Stimulated activated CD8-positive, alpha-beta memory T cell treated with anti-CD3 and anti-CD28 coated beads, Interleukin-2, amount 100 ng/mL, for 1 hour (primary cell): ENCODE measurements at places on chromosomes 5 and 9.

GRCh38 chr5:33330426-33330825 is 110.3 kb upstream of the TARS1 start:
- DNase-seq, result no peak

DNA sequence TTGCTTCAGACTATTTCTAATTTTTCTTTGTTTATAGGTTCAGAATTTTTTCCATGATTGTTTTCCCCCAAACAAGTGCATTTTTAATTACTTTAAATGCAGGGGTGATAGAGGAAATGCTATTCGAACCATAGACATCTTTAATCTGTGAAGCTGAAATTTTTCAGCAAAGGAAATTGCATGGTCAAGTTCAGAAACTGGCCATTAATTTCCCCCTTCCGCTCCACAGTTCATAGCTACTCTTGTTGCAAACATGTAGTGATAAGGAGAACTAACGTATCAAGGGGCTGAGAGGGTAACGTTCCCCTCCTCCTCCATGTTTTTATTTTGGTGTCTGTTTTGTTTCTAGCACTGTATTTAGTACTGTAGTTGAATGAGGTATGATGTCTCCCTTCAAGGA is 3.4 kb upstream of the ROPN1L start:
- no peak for DNase-seq

GRCh38 chr9:128242828-128243214 is 33.0 kb downstream of the GOLGA2 start:
- DNase-seq, result no peak

- DNase-seq, result no peak
Observed at GRCh38 chr5:156178117-156178516, 148.8 kb upstream of the SGCD start.

DNA sequence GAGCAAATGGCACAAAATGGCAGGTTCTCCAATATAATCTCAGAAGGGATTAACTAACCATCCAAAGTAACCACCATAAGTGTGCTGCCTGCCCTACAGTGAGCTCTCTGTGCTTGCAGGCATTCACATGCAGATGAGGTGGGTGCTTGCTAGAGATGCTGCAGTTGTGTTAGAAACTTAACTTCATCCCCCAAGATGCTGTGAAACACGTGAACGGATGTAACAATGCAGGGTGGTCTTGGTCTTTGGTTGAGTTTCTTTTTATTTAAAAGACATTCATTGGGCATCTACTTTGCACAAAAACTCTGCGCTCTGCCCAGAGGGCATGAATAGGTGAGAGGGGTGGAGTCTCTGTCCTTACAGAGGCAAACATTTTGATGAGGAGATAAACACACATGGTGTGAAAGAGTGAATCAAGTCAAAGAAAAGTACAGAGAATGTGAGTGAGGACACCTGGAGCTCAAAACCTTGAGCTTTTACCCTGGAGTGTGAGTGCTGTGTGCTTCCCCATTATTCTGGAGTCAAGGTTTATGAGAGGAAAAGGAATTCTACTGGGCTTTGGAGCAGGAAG is 143.9 kb upstream of the DAP start:
- no peak for DNase-seq

DNA sequence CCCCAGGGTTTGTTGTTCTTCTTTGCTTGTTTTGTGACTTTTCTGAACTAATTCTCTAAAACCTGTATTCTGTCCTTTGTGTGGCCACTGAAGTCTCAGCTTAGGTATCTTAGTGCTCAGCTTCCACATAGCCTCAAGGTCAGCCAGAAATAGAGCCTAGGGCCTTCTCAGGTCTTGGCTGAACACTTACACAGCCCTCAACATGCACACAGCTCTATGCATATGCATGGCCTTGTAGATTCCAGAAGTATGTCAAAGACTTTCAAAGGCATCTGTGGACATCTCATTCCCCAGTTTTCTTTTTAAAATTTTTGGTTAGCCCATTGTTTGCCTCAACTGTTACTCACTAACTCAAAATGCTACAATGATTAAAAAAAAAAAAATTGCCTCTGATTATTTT is 99.9 kb upstream of the GRIA1 start:
- no peak for DNase-seq

- DNase-seq, result no peak
Observed at GRCh38 chr9:132809677-132810271, 68.3 kb downstream of the AK8 start.

DNA sequence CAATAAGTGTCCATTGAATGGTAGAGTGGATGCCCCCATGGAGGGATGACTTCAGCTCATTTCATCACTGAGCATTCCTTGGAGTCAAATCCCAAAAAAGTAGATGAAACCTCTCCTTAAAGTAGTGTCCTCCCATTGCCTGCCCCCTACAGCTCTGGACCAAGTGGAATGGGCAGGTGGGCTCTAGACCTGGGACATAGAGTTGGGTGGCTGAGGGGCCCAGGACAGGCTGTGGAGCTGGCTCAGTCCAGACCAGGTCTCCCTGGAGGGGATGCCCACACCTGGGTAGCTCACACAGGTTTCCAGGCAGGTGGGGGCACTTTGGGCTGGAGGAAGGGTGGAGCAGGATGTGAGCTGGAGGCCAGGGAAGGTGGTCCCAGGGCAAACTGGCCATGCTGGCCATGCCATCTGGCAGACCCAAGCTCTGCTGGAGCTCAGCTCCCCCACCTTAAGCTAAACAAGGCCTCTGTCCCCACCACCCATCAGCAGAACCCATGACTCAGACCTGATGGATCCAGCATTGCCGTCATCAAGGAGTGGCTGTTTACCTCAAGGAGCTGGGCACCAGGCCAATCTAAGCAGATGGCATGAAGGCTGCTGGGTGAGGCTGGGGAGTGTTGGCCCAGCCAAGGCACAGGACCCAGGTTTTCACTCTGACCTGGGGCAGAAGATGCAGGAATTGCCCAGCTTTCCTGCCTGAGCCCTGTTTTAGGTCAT is 6.2 kb upstream of the SPINK4 start:
- no peak for DNase-seq

GRCh38 chr9:89295400-89295799 is 15.6 kb upstream of the CKS2 start:
- DNase-seq, result no peak

GRCh38 chr9:92944921-92945320 is 2.4 kb upstream of the FGD3 start:
- DNase-seq, result no peak

DNA sequence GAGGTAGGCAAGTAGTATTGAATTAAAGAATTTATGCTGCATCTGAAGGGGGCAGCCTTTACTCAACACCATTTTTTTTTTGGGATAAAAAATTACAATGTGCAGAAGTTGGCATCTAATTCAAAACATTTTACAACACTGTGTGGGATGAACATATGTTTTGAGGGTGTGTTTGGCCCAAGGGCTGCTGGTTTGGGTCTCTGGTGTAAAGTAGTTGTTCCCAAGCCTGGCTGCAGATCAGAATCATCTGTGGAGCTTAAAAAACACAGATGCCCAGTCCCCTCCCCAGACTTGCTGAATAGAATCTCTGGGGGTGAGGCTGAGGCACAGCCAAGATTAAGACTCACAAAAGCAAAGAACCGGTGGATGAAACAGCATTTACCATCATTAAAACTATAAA is 33.0 kb upstream of the PDZD2 start:
- no peak for DNase-seq

- DNase-seq, result no peak
Observed at GRCh38 chr5:52910071-52910470, 79.1 kb upstream of the ITGA2 start.

DNA sequence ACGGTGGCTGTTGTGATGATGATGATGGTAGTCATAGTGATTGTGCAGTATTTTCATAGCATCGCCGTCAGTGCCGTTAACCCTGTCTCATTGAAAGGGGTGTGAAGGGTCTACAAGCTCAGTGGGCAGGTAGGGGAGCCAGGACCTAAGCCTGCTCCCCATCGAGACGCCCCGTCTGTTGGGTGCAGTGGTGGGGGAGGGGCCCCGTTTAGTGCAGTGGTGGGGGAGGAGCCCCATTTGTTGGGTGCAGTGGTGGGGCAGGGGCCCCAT is 68.6 kb downstream of the COL5A1 start:
- no peak for DNase-seq

DNA sequence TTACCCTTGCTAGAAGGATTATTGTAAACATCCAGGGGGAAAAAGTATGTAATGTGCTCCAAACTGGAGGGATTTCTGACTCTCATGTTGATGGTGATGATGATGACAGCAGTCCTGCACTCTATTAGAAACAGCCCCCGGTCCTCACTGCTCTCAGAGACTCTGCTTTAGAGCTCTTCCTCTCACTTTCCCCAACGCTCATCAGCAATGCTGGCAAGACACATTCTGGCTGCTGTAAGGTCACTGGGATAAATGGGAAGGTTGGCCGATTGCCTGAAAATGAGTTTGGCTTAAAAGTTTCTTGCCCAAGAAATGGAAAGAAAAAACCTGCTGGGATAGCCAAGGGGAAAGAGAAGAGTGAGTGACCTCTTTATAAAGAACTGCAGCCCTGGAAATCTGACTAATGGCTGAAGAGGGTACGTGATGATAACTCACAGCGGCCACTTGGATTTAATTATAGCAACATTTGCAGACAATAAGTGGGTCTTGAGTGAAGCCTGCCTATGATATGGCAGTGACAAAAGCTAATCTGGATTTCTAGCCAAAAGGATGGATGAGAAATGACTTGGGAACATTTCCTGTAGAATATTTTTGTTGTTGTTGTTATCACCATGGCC is 235.8 kb downstream of the TMEM38B start:
- DNase-seq, result no peak

DNA sequence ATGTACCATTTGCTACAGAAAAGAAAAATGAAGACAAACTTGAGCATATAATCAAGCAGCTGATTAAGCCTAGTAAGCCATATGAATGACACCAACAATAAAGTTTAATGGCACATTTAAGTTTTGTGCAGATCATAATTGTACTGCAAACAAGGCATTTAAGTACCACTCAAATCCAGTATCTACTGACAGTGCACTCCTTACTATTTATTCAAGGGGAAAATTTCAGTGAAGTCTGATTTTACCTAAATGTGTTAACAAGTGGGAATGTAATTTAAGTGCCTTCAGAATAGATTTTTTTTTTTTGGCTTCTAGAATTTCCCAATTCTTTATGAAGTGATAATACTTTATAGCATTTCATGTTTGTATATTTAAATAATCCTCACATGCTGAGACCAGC is 341.0 kb upstream of the POU5F2 start:
- DNase-seq, result no peak

- DNase-seq, result no peak
Observed at GRCh38 chr5:102832445-102832844, 77.3 kb downstream of the PAM start.

DNA sequence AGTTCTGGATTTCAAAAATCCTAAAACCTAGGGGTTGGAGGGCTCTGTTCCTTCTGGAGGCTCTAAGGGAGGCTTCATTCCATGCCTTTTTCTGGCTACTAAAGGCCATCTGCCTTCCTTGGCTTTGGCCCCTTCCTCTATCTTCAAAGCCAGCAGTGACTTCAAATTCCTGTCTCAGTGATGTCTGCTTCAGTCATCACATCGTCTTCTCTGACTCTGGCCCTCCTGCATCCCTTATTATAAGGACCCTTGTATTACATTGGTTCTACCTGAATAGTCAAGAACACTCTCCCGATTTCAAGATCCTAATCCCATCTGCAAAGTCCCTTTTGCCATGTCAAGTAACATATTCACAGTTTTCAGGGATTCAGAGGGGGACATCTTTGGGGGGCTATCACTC is 60.3 kb downstream of the GNA14 start:
- no peak for DNase-seq

DNA sequence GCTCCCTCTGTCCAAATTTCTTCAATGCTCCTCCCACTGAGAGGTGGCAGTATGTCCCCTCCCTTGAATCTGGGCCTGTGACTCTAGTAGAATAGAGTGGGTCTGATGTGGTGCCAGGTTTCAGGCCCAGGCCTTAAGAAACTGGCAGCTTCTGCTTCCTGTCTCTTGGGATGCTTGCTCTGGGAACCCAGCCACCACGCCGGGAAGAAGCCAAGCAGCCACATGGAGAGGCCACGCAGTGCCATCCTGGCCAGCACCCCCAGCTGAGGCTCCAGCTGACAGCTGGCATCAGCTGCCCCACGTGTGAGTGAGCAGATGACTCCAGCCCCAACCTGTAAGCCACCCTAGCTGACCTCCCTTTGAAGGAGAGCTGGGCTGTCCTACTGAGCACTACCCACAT is 7.3 kb upstream of the TSPAN17 start:
- DNase-seq, result no peak

DNA sequence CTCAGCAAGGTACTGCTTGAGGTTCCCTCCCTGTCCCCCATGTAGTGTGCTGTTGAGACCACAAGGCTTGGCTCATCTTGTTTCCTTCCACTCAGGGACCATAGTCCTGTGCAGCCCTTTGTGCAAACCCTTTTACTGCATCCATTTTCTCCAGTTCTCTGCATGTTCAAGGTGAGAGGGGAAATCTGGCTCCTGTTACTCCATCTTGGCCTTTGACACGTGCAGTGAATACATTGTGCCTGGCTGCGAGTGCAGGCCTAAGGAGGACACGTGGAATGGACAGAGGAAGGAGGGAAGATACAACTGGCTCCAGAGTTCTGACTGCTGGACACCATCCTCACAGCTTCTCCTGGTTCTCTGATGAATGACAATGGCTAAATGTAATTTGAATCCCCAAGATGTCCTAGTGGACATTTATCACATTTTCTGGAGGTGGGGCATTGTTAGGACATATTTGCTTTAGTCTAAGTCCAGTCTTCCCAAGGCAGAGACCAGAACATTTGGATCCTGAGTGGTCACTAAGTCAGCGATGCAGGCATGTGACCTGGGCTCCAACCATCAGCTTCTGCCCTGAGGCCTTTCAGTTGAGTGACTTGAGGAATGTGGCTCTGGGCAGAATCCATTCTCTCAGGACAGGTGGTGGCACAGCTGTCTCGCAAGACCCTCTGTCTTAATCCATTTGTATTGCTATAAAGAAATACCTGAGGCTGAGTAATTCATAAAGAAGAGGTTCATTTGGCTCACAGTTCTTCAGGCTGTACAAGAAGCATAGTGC is 189.0 kb upstream of the DAP start:
- DNase-seq, result no peak

GRCh38 chr5:171542525-171543140 is 123.2 kb downstream of the FGF18 start:
- no peak for DNase-seq

GRCh38 chr5:145521523-145521922 is 313.6 kb downstream of the PRELID2 start:
- no peak for DNase-seq

- no peak for DNase-seq
Observed at GRCh38 chr9:18260521-18260920, 213.4 kb upstream of the ADAMTSL1 start.

- DNase-seq, result no peak
Observed at GRCh38 chr9:135515083-135515951, 5.9 kb upstream of the LCN1 start.
